GM04503 (cell line): ENCODE measurements at places on chromosomes 12 and 14.

GRCh38 chr14:65255583-65256461 lies 153.5 kb upstream of the MAX start:
- no peak for DNase-seq

DNA sequence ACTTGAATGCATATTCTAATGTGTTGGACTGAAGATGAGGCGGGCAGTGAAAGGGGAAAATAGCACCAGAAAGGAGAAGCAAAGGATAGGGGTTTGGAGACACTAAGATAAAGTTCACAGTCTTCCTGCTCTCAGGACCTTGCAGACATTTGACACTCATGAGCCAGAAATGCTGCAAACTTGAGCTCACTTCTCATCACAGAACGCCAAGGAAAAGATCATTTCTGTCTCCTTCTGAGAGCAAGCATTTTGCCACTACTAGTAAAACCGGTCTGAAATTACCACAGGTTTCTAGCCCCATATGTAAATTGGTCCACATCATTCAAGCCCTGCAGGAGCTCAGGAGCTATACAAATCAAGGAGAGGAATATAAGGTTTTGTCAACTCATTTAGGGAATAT lies 44.6 kb upstream of the ANO2 start:
- no peak for DNase-seq

GRCh38 chr12:94755598-94755997 lies 105.2 kb upstream of the TMCC3 start:
- no peak for DNase-seq

DNA sequence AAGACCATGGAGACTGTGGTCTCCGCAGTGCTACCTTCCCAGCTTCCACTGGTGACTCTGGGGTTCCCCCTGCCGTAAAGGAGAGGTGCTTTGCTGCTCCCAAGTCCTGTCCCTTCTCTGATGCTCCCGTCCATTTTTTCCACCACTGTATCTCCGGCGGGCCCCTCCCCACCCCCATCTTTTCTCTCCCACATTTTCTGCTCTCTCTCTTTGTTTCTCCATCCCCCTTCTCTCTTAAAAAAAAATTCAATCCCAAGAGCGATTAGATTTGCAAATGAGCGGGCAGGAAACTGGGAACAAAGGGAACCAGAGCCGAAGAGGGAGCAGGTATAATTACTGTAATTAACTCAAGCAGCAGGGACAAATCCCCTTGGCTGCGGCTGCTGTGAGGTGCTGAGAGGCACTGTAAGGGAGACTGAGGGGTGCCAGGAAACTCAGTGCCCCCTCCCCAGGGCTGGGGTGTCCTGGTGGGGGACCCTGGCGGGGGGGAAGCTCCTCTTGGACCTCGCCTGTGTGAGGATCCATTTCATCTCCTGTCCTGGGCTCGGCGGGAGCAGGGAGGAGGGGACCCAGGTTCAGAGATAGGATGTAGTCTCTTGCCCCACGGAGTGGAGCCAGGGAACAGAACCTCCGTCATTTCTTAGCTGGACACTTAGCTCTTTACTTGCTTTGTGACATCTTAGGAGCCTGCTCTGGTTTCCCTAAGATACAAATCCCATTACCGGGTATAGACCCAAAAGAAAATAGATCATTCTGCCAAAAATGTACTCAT lies 140.4 kb upstream of the NRXN3 start:
- no peak for DNase-seq

GRCh38 chr14:87066221-87066817 lies 926.7 kb downstream of the GALC start:
- no peak for DNase-seq

GRCh38 chr14:69068744-69069421 lies 84.0 kb downstream of the DCAF5 start:
- DNase-seq, result peak; percentile 54

- no peak for DNase-seq
Observed at GRCh38 chr12:6118891-6119568, 5.4 kb downstream of the VWF start.

DNA sequence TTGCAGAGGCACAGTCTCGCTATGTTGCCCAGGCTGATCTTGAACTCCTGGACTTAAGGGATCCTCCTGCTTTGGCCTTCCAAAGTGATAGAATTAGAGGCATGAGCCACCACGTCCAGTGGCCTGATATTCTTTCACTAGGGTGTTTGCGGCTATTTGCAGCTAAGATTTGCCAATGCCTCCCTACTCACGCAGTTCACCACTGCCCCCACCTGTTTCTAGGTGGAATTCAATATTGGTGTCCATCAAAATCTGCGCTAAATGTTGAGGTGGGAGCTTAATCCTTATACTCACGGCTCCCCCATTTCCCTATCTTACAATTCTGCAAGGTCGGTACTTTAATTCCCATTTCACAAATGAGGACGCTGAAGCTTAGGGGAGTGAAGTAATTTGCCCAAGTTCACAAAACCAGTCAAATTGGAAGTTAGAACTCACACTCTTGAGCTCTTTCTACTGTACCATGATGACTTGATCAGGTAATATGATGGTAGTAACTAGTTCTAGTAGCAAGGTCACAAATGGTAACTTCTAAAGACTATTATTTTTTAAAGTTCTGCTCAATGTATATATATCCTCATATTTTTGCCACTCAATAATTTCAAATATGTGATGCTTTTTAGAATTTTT lies 22.1 kb upstream of the LRRC9 start:
- no peak for DNase-seq

DNA sequence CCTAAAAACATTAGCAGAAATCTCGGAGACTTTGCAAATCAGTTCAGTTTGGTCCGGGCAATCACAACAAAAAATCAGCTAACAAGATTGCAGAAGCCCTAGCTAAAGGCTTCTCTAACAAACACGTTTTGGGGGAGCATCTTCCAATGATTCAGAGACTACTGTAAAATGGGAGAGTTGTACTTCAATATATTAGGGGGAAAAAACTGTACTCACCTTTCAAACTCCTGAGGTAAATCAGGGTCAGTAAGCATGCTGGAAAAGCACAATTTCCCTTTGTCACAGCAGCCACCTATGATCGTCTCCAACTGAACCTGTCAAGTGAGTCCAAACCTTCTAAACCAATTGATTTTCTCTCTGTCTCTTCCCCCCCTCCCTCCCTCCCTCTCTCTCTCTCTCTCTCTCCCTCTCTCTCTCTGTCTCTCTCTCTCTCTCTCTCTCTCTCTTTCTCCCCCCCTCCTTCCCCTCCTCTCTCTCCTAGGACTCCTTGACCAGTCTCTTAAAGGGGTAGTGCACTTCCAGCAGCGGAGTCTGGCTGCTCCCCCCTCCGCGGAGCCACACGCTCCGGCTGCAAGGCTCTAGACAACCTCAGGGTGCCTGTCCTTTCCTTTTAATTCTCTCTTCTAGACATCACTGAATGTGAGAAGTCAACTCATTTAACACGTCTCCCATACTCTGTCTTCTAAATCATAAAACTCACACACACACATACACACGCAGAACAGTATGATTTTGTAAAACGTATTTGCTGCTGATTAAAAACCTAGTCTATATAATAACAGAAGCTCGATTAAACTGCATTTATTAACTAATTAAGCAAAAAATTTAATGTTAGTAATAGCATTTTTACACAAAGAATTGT lies at the start of gene SOX5:
SOX5 (minus strand) TSS at position 323 of the 862 bp plus-strand sequence; CDS start at position 254, 69 bp downstream.
- no peak for DNase-seq

- no peak for DNase-seq
Observed at GRCh38 chr12:58302487-58303011, 361.2 kb downstream of the ATP23 start.

- DNase-seq, result no peak
Observed at GRCh38 chr14:55123852-55124639, 5.0 kb upstream of the LGALS3 start.

DNA sequence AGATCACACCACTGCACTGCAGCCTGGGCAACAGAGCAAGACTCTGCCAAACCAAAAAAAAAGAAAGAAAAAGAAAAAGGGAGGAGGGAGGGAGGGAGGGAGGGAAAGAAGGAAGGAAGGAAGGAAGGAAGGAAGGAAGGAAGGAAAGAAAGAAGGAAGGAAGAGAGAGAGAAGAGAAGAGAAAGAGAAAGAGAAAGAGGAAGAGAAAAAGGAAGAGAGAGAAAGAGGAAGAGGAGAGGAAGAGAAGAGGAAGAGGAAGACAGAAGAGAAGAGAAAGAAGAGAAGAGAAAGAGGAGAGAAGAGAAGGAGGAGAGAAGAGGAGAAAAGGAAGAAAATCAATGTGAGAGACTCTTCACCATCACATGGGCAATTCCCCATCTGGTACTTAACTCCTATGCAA lies 57.6 kb upstream of the CRACR2A start:
- DNase-seq, result no peak

DNA sequence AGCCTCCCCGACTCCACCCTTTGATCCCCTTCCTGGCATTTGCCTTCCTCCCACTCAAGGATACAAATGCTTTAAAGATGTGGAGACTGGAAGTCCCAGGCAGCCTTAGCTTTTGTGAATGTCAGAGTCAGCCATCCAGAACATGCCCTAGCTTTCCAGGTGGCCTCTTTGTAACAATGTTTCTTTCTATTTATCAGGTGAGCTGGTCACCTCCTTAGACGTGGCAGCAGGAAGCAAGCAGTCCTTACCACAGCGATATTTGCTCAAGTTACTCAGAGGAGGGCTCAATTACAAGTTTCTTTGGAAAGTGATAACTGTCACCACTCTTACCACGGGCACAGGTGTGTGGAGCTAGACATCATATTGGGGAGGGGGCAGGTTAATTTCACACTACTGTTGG lies 4.9 kb downstream of the GALNT6 start:
- DNase-seq, result no peak

DNA sequence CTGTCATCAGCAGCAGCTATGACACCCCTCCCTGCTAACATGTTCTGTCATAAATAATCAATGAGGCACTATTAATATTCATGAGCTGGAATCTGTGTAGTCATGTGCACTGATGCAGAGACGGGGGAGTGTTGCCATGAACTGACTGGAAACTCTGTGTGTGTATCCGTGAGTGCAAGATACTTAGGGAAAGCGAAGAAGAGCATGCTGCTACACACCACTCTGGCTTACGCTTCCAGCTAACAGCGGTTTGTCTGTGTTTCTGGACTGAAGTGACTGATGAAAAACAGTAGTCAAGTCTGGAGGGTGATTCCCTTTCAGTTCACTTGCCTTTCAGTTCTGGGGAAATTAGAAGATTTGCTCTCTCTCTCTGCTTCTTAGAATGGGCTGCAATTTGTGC lies 249.4 kb downstream of the PDZRN4 start:
- DNase-seq, result no peak

DNA sequence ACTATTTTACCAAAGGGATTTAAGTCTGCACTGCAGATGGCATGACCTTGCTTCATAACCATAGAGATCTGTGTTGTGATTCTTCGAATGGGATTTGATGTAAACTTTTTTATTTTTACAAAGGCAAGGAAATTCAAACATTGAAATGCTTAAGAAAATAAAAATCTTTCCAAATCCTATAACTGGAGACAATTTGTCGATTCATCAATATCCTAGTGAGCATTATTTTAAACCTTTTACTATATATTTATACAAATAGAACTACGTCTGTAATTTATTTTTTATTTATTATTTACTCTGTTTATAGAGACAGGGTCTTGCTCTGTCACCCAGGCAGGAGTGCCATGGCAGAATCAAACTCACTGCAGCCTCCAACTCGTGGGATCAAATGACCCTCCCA lies 14.3 kb upstream of the SCAF11 start:
- DNase-seq, result no peak
